ENCODE measurements at places on chromosomes 6 and 20.

DNA sequence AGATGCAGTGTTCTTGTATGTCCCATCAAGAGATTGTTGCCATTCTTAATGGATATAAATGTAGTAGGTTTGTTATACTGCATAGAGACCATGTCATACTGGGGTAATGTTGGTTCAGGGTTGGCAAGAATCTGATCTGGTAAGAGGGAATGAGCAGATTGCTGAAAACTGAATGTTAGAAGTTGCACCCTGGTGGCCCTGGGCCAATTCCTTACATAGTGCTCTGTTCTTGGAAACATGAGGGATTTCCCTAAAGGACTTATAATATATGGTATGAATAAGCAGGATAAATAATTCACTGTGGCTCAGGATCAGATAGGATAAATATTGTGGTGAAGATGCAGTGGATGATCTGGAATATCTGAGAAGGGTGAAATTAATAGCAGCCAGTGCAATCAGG, 70.2 kb downstream of the ANKS1A start:
- no peak for DNase-seq

- DNase-seq = no peak
These were observed 6.9 kb downstream of the PI3 start for GRCh38 chr20:45181639-45182038.

DNA sequence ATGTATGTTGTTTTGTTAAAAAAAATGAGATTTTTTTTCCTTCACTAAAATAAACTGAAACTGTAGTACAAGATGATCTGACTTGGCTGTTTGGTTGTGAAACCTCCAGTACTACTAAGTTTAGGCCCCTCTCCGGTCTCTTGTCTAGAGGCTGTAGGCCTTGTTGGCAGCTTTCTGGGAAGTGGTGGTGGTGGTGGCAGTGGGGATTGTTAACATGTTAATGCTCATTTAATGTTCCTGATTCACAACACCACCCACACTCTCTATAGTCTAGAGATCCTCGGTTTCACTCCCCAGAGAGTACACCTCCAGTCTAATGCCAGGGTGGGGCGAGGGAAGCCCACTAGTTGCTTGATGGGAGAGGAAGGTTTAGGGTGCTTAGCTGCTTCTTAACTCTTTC, 24.1 kb downstream of the STK4 start:
- DNase-seq = no peak

DNA sequence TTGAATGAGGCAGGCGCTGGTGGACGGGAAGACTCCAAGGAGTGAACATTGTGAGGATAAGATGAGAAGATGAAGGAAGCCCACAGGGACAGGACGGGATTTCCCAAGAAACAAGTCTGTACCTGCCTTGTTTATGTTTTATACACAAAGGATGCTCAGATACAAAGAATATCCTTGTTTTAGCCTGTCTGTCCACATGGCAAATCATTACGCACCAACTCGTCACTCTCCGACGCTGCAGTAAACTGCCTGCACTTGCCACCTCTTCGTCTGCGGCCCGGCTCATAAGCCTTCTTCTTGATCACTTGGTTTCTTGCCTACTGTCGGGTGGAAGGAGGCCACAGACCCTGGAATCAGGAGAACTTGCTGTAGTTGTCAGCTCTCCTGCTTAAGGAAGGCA, 85.4 kb downstream of the CD83 start:
- no peak for DNase-seq

- DNase-seq = no peak
These were observed 185.1 kb downstream of the PDE7B start for GRCh38 chr6:136036601-136037000.

DNA sequence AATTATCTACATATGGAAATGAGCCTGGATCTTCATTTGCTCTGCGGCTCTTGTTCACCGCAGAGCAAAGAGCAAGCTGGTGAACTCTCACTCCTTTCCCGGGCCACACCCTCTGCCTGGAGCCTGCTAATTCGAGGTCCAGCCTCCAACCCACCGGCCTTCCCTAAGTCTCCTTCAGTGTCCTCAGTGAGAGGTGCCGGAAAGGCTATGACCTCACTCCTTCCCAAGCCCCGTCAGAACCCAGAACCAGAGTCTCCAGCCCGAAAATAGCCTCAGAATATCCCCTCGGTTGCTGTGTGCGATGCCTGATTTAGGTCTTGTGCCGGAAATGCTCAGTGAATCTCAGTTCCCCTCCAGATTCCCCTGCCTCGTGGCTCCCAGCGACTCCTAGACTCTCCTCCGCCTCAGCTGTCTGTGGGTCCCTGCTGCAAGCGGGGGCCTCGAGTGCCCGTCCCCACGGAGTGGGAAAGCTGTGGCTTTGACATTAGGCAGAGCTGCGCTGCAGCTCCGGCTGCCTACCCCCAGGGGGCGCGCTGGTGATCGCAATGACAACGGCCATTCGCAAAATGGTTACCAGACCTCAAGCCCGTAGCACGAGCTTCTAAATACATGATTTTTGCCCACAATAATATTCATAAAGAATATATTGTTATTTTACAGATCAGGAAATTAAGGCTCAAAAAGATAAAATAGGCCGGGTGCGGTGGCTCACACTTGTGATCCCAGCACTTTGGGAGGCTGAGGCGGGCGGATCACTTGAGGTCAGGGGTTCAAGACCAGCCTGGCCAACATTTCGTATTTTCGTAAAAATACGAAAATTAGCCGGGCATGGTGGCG, 4.1 kb upstream of the BNIP5 start:
- peak; percentile 70 for DNase-seq

DNA sequence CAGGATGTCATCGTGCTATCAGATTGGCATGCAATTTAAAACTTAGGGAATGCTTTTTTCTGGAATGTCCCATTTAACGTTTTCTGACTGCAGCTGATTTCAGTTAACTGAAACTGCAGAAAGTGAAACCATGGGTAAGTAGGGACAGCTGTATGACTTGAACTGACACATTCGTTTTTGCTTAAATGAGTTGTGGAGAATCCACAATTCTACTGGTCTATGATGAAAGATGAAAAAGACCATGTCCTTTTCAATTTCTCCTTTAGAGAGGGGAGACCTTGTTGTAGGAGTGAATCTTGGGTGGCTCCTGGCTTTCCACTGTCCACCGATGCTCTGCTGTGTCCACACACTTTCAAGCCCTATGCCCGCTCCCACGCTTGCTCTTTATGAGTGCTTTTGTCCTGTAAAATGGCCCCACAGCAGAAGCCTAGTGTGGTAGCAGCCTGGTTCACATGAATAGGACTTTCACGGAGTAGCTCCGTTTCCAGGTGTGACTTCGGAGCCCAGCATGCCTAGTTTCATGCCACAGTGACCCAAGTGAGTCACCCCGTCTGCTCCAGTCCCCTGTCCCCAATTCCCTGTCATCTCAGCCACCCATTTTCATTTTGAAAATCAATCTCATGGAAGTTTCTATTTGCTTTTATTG, 21.9 kb downstream of the DYNLT1 start:
- DNase-seq = no peak

GRCh38 chr6:38427492-38428210, 212.1 kb downstream of the BTBD9 start:
- DNase-seq = no peak

GRCh38 chr6:17580518-17581048, 19.5 kb upstream of the FAM8A1 start:
- peak; percentile 31 for DNase-seq

DNA sequence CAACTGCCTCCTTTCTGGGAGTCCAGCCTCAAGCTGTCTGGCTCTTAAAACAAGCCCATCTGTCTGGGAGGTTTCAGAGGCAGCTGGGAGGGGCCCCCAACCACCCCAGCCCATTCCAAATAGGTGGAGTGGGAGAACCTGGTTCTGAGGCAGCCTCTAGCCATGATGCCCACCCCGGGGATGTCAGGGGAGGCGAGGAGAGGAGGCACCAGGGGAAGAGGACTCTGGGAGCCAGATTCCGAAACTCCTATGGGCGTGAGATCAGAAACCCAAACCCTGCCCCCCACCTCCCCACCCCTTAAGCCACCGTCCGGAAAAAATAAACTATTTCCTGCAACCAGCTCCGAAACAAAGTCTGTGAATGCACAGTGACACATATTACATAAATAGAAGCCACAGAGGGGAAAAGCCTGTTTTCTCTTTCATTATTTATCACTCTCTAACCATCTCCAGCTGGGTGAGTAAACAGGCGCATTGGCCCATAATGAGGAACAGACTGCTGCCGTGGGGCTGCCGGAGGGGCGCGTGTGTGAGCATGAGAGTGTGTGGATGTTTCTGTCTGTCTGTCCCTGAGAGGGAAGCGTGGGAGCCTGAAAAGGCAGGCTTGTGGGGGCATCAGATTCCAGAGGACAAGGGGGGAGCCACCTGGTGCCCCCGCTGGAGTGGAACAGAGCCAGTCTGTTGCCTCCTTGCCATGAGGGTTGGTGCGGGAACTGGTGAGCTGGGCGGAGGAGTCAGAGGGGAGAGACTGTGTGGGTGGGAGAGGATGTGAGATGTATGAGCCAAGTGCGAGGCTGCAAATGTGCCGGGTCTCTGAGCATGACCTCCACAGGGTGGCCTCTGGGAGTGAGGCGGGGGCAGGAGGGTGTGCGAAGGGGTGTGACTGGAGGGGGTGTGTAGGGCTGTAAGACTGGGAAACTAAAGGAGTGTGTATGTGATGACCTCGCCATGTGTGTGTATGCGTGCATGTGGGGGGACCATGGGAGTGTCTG, 14.3 kb upstream of the FOXP4 start:
- DNase-seq = no peak

DNA sequence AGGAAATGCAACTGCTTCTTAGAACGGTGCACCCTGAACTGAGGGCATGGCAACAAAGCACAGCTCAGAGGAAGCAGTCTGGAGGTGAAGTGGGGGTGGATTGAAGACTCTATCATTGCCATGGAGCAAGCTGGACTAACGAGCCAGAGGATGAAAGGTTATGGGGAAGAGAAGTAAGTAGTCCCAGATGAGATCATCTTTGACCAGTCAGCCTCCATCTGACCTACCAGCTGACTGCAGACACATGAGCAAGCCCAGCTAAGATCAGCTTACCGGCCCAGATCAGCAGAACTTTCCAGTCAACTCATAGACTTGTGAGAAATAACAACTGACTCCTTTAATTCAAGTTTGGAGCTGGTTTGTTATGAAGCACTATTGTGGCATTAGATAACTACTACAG, 9.1 kb upstream of the JAG1 start:
- DNase-seq = no peak

- no peak for DNase-seq
These were observed 1127.5 kb downstream of the GRIK2 start for GRCh38 chr6:102520966-102521365.

- DNase-seq = no peak
These were observed 70.0 kb upstream of the TOP1 start for GRCh38 chr20:40958598-40958997.

DNA sequence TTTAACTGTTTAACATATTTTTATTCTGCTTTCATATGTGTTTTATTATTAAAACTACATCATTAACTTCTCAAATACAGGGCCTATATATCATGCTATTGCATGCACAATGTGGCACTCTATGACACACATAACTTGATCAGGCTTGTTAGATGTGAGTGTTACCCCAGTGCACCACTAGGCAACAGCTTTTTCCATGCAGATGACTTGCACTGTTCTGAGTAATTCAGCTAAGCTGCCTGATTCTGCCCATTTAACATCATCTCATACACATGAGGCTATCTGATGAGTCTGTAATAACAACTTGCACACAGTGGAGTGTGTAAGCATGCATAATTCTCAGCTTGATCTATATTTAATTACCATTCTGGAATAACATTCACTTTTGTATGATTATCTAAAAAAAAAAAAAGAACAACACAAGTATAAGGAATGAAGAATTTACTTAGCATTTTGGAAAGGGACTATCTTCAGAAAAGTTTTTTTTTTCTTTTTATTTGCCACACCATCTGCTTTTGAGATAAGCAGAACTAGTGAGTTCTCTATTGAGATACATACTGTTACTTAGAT, 83.1 kb downstream of the GRM1 start:
- no peak for DNase-seq

DNA sequence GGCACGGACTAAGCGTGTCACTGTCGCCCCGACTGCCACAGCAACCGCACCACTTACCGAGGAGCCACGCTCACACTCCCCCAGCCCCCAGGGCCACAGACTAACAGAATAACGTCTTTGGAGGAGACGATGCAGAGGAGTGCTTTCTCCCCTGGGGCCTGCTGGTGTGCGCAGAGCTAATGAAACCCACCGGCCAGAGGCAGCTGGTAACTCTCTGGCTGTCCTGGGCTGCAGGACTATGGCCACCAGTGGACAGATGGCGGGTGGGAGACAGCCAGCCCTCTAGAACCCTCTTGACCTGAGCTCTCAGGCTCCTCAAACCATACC, 228.0 kb downstream of the DLL1 start:
- DNase-seq = no peak

GRCh38 chr20:43949741-43950618, 35.3 kb downstream of the TOX2 start:
- no peak for DNase-seq

DNA sequence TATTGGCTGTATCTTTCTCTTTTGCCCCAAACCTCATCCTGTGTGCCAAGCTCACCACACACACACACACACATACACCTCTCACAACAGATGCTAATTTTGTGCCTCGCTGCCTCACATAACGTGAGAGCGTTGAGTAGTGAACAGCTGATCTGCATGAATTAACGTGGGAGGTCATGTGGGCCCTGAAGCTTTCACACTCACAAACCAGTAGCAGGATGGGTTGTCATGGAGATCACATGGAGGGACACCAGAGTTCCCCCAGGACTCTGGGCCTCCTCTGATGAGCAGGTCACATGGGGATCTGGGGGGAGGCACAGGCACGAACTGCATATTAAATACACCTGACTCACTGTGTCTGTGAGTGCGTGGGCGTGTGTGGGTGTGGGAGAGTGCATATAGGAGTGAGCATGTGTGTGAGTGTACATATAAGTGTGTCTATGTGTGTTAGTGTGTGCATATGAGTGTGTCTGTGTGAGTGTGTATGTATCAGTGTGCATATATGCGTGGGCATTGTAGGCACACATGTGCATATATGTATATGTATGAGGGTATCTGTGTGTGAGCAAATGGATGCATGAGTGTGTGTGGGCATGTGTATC, 62.7 kb upstream of the SULF2 start:
- no peak for DNase-seq

DNA sequence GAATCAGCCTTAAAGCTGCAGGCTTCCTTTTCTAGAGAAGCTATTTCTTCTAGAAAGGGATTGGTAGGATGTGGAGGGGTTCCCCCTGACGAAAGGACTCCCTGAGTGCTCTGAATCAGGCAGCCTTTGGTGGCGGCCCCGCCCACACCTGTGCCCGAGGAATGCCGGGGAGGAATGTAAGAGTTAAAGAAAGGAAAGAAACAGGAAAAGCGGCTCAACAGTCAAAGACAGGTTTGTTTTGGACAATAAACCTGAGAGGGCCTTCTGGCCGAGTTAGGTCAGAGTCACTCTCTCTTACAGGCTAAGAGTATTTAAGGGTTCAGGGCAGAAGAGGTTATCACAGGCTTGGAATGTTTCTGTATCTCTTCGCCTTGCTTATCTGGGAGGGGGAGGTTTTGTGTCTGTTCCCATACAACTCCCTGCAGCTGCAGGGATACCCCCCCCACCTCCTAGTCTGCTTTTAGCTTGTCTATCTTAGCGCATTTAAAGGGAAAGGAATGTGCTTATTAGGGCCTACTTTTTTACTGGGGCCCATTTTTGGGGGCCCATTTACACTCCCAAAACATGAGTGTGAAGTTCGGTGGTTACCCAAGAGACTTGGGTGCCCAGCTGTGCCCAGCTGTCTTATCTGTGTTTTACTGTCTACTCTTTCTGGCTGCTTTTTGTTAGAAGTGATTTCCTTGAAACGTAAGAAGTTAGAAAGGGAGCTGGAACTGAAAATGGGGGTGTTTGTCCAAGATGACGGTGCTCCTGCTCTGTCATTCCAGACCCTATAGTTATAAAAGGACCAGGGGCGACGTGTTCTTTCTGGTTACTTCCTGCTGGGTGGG, 32.8 kb downstream of the DYNLT1 start:
- no peak for DNase-seq
